ENCODE measurements at places on chromosomes 6 and 20.
A peak's percentile ranks its signal among the peaks of the same experiment; 100 is the strongest.

DNA sequence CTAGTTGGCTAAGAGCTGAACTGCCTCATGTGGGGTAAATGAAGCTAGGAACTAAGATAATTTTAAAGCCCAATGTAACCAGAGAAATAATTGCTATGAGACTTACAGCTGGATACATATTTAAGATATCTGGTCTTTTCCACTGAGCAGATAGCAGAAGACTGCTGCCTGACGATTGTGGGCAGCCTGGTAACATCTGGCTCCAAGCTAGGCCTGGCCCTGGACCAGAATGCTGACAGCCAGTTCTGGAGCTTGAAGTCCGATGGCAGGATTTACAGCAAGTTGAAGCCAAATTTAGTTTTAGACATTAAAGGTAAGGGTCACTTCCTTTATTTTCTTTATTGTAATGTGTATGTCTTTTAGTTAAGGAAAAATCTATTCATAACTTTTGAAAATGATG is 65.7 kb downstream of the RTN4IP1 start:
- DNase-seq: no peak

GRCh38 chr6:75101896-75102295 is 104.0 kb downstream of the COL12A1 start:
- DNase-seq: no peak

DNA sequence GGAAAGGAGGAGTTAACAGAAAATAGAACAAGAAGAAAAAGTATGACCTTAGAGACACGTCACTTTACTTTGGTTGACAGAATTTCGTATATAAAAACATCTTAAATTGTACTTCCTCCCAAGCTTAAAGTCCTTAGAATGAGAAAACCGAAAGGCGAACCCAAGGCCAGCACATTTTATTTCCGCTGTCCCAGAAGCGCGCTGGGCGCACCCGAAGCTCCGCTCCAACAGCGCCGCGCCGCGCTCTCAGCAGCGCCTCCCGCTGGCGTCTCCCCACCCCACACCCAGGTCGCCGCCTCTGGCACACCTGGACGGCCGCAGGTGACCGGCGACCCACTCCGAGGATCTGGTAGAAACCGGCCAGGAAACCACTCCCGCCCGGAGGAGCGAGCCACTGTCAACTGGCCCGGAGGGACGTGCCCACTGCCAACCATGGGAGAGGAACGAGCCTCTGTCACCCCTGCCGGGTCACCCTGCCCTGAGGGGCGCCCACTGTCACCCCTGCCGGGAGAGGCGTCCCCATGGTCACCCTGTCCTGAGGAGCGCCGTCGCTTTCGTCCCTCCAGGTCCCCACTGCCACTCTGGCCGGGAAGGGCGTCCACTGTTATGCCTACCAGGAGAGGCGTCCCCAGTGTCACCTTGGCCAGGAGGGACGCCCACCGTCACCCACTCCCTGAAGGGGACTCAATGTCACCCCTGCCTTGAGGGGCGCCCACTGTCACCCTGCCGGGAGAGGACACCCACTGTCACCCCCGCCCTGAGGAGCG is 824 bp downstream of the MPC1 start:
- DNase-seq: peak; percentile 59

GRCh38 chr6:152404936-152405595 is 232.1 kb downstream of the SYNE1 start:
- no peak for DNase-seq

GRCh38 chr20:4412216-4412615 is 309.5 kb upstream of the PRND start:
- DNase-seq: no peak

DNA sequence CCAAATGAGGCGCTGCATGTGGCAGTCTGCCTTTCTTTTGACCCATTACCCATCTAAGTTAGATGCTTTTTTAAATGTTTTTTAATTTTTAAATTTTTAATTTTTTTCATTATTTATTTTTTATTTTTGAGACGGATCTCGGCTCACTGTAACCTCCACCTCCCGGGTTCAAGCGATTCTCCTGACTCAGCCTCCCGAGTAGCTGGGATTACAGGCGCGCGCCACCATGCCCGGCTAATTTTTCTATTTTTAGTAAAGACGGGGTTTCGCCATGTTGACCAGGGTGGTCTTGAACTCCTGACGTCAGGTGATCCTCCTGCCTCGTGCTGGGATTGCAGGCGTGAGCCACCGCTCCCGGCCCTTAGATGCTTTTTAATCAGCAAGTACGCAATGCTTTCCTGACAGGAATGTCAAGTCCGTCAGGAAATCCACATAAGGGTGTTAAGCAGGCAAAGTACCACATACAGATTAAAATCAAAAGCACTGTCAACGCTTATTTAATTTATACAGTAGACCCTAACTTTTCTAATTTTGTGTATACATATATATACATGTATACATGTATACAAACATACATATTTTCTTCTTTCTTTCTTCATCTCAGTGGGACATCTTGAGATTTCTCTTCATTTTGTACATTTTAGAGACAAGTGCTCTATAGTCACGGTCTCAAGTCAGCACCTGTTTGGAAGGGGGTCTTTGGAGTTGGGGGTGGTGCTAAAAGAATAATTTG is 995 bp upstream of the GSTA4 start:
- peak; percentile 61 for DNase-seq

GRCh38 chr6:132392792-132393191 is 8.5 kb downstream of the MOXD1 start:
- no peak for DNase-seq

DNA sequence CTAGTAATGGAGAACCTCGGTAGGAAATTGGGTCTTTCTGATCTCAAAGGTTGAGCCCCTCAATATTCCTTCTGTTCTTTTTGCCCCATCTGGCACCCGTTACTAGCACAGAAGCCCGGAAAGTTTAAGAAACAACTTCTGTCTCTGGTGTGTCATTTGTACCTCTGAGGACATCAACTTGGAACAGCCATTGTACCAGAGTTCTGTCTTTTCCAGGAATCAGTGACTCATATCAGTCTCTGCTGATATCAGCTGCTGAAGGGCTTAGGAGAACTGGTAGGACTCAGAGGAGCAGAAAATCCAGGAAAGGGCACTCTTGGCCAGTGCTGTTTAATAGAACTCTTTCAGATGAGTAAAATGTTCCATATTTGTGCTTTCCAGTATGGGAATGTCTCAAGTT is 78.3 kb upstream of the CHD6 start:
- DNase-seq: no peak

- no peak for DNase-seq
Observed at GRCh38 chr6:259901-260508, 32.3 kb upstream of the DUSP22 start.

DNA sequence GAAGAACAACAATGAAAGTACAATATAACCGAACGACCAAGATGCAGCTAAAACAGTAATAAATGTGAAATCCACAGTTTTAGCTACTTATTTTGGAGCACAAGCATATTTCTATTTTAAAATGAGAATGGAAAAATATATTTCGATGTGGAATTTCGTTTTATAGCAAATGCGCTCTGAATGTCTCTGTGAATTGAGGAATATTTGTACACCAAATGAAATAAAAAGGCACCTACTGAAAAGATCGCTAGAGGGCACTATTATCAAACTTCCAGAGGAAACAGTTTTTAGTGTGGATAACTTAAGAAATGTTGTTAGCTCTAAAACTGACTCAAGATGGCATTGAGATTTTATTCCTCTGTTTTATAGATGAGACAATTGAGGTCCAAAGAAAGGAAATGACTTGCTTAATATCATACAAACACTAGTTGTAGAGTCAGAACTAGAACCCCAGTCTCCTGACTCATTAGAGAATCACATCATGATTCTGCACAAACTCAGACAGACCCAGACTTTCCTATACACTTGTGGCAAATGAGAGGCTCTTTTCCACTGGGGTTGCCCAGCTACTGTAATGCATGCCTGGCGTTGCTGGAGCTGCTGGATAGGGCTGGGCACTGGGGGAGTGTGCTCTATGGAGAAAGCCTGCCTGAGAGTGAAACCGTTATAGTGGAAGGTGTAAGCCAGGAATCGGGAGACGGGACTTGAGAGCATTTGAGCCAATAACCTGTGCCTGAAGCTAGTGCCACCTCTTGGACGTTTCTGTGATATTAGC is 51.9 kb downstream of the GCLC start:
- DNase-seq: peak; percentile 55

DNA sequence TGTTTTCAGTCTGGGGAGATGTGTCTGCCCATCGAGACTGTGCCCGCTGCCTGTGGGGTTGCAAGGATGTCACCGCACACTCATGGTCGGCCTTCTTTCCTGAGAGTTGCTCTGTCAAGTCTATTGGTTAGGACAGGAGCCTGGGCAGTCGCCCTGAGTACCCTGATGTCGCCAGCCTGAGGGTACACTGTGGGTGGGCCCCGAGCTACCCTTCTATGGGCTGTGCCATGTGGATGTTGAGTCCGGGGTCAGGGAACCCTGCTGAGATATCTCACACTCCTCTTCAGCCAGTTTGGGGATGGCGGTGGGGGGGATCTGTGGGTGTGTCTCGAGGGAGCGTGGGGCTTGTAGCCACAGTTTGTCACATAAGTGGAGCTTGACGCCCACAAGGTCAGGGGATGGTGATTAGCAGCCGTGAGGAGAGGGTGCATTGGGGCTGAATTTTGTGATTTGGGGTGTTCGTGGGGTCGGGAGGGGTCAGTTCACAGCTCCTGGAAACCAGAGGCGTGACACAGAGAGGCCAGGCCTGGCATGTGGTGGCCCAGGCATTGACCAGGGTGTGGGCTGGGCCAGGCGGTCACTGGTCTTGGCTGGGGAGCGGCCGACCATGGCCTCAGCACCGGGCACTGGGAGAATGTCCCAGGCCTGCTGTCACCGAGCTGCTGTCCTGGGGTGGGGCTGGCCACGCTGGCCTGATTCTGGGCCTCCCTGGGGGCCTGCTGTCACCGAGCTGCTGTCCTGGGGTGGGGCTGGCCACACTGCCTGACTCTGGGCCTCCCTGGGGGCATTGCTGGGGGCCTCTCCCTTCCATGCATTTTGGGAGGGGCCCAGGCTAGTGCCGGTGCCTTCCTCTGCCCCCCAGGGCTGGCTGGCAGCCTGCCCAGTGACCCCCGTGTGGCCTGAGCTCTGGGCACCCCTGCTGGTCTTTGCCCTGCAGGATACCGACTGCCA is 1.6 kb upstream of the NPBWR2 start:
- DNase-seq: no peak

DNA sequence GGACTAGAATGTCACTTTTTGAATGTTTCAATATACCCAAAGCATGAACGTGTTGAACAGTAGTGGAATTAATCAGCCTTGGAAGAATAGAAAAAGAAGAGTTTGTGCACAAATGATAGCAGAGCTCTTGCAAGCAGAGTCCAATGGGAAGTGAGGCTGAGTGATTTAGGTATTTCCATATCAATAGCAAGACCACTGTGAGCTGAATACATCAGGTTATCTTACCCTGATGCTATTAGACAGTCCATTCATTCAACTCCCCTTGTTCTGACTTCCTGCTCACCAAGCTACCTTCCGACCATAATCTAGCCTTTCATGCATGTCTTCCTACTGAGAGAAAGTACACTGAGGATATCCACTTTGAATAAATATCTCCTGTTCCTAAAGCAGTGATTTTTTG is 349.2 kb upstream of the RNF217 start:
- no peak for DNase-seq

DNA sequence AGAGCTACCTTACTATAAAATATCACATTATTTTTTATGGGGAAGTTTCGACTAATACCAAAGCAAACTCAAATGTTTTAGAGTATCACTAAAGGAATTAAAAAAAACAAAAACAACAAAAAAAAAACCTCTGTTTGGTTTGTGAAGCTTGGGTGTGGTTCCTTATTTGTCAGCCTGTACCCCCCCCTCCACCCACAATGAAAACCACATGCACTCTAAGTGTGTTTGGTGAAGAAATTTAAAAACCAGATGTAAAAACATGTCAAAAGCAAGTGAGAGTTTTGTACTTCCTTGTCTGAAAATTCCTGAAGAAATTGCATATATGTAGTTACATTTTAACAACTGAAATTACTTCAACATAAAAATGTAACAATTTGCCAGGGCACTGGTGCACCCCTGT is 3.1 kb downstream of the STK38 start:
- DNase-seq: no peak

GRCh38 chr6:137231895-137232294 is 12.7 kb upstream of the IFNGR1 start:
- no peak for DNase-seq

DNA sequence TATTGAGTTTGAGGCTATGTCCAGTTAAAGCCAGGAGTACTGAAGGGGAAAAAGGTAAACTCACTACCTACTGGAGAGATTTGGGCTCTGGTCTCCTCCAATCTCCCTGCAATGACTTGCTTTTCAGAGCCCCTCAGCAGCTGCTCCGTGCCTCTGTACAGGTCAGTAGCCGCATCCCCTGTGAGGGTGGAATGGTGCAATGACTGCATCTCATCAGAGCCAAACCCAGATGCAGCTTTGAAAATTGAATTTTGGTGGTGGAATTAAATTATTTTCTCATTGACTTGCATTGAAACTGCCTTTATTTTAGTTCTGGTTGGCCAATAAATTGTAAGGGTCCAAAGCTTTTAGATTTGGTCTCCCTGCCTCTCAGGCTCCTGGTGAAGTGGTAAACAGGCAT is 166.7 kb downstream of the DLL1 start:
- DNase-seq: no peak

DNA sequence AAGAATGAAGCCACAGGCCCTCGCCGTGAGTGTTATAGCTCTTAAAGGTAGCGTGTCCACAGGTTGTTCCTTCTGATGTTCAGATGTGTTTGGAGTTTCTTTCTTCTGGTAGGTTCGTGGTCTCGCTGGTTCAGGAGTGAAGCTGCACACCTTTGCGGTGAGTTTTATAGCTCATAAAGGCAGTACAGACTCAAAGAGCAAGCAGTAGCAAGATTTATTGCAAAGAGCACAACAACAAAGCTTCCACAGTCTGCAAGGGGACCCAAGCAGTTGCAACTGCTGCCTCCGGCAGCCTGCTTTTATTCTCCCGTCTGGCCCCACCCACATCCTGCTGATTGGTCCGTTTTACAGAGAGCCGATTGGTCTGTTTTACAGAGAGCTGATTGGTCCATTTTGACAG is 5.2 kb downstream of the HIVEP1 start:
- no peak for DNase-seq

GRCh38 chr6:74798302-74798701 is 407.6 kb downstream of the COL12A1 start:
- no peak for DNase-seq

DNA sequence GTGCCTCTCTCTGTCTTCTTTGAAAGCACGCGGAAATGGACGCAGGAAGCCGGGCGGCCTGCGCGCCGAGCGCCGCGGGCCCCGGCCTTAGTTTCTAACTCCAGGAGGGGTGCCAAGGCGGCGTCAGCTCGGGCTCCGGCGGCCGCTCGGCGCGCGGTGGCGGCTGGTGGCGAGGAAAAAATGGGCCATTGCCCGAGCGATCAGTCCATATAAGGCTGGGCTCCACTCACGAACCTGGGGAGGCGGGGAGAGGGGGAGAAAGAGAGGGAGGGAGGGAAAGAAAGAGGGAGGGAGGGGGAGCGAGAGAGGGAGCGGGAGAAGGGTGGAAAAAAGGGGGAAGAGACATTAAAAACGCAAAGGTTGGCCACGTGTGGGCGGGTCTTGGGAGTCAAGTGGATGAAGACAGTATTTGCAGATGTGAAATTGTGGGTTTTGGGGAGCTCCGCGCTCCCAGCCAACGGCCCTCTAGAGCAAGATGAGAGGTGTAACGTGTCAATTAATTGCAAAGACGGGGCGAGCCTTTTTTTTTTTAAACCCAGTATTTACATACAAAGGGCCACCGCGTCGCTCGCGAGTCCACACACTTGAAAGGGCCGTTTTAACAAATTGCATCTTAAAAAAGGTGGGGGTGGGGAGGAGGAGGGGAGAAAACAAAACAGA is at the start of gene NKX2-2:
NKX2-2 (minus strand) TSS at position 184 of the 660 bp plus-strand sequence. CDS start 395 bp downstream, outside the sequence.
- DNase-seq: no peak

GRCh38 chr6:169589293-169589692 is 112.5 kb downstream of the WDR27 start:
- no peak for DNase-seq

All from muscle of arm (tissue), 14 donors.